ENCODE measurements at places on chromosomes 3 and 15.

DNA sequence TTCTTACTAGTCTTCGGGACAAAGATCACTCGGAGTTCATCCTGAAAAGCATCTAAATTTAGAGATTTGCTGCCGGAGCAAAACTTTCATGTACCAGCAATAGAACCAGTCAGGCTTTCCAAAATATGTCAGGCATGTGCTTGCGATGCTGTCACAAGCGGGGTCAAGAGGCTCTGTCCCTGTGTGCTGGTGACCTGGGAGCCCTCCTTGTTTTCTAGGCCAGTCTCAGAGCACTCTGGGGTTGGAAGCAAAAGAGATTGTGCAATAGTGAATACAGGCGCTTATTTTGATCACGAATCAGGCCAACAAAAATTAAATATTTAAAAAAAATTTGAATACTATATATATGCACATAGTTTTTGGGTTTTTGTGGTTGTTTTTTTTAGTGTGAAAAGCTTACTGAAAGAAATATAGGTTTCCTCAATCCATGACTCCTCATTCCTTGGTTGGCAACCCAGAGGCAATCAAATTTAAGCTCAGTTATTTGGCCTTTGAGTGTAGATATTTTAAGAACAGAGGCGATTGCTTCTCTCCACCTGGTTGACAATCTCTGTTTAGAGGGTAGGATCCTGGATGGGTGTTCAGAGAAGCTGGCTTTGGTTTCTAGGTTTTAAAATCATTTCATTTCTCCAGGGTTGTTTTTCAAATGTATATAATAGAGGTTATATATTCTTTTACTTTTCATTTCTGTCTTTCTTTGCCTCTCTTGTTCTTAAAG is 8.4 kb upstream of the KLHL24 start:
- DNase-seq, result no peak

DNA sequence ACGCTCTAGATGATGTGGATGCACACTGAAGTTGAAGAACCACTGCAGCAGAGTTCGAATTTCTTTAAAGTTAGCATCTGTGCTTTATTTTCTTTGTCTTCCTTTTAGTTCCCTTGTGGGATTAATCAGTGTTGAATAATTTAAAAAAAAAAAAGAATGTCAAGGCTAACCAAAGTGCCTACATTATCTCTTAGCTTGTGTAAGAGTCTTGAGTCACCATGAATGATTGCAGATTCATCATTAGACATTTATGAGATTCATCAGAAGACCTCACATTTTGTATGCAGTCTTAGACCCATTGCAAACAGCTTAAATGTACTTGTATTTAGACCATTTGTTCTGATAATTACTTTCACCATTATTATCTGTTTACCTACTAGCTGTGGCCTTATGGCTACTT is 182.2 kb downstream of the FNDC3B start:
- no peak for DNase-seq

- DNase-seq, result no peak
Observed at GRCh38 chr15:77557144-77557543, 75.6 kb downstream of the LINGO1 start.

DNA sequence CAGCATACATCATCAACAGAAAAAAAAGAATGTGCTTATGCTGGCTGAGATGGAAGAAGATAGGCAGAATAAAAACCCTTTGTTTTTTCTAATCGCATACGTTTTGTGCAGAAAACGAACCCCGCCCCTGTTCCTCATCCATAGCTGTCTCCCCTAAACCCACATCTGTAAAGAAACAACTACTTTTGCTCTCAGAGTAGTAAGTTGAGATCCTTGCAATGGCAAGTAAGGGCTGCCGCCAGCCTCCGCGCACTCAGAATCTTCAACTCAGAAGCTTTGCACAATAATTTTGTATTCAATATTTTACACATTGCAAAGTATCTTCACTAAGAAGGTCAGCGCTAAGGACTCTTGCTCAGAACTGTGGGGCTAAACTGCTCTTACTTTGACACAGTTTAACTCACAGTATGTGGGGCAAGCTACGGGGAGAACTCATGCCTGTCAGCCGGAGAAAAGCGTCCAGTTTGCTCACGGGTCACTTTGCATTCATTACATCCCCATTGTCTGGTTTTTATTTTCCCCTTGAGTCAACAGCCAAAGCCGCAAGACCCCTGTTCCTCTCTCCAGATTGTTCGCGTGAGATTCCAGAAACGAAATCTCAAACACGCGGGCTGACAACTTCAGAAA is 1.0 kb downstream of the LYSMD4 start:
- DNase-seq, result no peak

- DNase-seq, result no peak
Observed at GRCh38 chr15:101180620-101181307, 71.1 kb downstream of the CHSY1 start.

DNA sequence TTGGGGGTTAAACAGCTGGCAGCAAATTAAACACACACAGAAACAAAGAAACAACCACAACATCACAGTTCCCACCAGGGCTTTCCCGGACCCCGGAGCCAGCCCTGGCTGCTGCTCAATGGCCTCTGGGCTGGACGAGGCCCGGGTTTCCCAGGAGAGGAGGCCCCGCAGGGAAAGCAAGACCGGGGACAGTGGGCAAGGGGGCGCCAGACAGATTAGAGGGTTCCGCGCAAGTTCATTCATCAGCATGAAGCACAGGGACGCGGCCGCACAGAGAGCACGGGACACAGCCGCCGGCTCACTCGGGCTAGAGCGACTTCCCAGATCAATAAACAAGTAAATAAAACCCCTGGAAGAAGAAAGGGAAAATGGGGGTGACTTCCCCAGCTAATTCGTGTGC is 66.4 kb upstream of the RPL32 start:
- no peak for DNase-seq

GRCh38 chr15:20344601-20345400 is 196.8 kb downstream of the GOLGA6L6 start:
- no peak for DNase-seq

GRCh38 chr3:9422712-9423424 is 25.5 kb downstream of the SETD5 start:
- DNase-seq, result no peak

GRCh38 chr3:40754994-40755393 is 230.2 kb downstream of the ZNF621 start:
- no peak for DNase-seq

GRCh38 chr15:65939901-65940617 is 70.8 kb downstream of the RAB11A start:
- no peak for DNase-seq

- no peak for DNase-seq
Observed at GRCh38 chr3:16898595-16899395, 14.0 kb downstream of the PLCL2 start.
